ENCODE measurements at places on chromosomes 2 and 18.

DNA sequence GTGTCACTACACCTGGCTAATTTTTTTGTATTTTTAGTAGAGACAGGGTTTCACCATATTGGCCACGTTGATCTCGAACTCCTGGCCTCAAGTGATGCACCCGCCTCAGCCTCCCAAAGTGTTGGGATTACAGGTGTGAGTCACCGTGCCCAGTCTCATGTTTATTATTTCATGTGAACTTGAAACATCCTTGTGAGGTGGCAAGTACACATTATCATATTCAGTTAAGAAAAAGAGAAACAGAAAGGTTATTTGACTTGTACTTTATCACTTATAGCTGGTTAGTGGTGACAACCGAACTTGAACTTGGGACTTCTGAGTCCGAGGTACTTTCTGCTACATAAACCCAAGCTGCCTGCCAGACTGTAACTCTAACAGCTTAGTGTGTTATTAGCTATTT is 24.4 kb downstream of the ABHD3 start:
- DNase-seq, result no peak

- DNase-seq, result no peak
These were observed 22.8 kb upstream of the ZNF385B start for GRCh38 chr2:179884193-179884592.

DNA sequence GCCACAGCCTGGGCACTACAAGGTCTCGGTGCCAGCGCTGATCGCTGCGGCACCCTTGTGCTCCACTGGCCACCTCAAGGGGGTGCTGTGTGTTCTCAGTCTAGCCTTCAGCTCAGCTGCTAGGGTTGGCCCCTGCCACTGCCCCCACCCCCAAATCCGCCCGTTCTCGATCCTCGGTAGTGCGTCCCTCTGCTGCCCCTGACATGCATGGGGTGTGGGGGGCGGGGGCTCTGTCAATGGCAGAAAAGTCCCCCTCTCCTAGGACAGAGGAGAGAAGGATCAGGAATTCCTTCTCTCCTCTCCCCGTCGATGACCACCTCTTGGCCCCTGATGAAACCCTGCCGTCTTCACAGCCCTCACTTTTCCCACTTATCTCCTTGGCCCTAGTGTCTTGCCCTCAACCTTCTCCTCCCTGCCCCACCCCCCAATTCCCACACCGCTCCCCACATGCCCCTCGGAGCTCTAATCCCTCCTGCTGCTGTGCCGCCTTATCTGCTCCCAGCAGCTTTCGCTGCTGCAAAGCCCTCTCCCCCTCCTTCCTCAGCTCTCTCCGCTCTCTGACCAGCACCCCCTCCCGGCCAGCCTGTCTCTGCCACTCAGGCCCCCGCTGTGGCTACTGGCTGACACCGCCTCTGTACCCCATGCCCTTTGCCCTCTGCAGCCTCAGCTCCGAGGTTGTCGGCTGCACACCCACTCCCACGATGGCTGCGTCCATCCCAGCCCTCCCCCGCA is 4.3 kb upstream of the ASIC4 start:
- peak; percentile 49 for DNase-seq

DNA sequence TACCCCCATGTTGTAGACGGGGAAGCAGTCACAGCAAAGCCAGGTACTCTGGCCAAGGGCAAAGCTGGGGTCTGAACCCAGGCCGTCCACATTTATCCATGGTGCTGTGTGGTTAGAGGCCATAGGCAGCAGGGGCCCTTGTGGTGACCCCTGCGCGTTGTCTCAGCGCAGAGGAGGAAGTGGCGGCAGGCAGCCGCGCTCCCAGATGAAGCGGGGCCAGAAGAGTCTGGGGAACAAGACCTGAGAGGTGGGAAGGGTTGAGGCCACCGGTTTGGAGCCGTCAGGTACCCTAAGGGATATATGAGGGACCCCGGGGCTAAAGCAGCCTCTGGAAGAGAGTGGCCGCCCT is 770 bp downstream of the ZNF396 start:
- peak; percentile 8 for DNase-seq

DNA sequence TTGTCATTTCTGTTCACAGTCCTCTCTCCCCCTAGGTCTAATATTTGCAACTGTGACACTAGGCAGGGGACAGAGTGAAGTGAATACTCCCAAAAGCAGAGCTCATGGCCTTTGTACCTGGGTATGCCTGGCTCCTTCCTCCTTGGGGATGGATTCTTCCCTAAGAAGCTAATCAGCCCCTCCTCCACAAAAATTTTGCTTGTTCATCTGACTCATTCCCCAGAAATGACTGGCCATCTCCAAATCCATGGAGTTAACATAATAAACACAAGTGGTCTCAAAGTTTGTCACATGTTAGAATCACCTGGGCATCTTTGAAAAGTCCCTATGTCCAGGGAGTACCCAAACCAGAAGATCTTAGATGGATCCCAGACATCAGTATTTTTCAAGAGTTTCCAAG is 65.3 kb downstream of the SUCLG1 start:
- DNase-seq, result no peak

Data from stimulated activated CD4-positive, alpha-beta T cell treated with anti-CD3 and anti-CD28 coated beads, Interleukin-12 subunit alpha, Interleukin-12 subunit beta, amount 100 ng/mL, for 4 hours (primary cell).